Stimulated activated CD8-positive, alpha-beta memory T cell treated with anti-CD3 and anti-CD28 coated beads, Interleukin-7, amount 100 ng/mL, for 1 hour (primary cell): ENCODE measurements at places on chromosomes 16 and 17.

GRCh38 chr16:83629836-83630235 is 177.9 kb upstream of the HSBP1 start:
- DNase-seq = no peak

- no peak for DNase-seq
Observed at GRCh38 chr17:55186937-55187770, 77.6 kb upstream of the HLF start.

DNA sequence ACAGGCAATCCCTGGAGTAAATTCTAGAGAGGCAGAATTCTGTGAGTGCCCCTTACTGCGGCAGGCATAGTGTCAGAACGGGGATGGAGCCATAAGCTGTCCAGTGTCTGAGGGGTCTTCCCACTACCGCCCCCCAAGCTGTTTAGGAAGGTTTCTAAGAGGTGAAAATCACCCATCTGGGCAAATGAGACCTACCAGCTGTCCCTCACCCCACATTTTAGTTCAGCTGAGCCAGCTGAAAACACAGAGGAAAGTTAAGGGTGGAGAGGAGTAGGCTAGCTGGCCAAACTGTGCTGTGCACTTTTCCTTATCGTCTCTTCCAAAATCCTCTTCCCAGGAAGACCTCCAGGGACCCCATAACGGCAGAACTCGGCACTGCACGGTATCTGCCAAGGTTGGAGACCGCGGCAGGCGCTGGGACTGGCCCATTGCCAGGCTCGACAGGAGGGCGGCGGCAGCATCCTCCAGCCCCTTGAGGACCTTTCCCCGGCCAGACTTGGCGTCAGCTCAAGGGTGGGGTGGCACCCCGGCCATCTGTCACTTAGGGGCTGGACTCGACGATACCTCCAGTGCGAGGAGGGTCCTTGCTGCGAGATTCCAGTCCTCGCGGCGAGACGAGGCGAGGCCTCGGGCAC is 955 bp downstream of the ACLY start:
- peak; percentile 15 for DNase-seq

- DNase-seq = no peak
Observed at GRCh38 chr17:47888293-47888692, 7.7 kb upstream of the SP2 start.

DNA sequence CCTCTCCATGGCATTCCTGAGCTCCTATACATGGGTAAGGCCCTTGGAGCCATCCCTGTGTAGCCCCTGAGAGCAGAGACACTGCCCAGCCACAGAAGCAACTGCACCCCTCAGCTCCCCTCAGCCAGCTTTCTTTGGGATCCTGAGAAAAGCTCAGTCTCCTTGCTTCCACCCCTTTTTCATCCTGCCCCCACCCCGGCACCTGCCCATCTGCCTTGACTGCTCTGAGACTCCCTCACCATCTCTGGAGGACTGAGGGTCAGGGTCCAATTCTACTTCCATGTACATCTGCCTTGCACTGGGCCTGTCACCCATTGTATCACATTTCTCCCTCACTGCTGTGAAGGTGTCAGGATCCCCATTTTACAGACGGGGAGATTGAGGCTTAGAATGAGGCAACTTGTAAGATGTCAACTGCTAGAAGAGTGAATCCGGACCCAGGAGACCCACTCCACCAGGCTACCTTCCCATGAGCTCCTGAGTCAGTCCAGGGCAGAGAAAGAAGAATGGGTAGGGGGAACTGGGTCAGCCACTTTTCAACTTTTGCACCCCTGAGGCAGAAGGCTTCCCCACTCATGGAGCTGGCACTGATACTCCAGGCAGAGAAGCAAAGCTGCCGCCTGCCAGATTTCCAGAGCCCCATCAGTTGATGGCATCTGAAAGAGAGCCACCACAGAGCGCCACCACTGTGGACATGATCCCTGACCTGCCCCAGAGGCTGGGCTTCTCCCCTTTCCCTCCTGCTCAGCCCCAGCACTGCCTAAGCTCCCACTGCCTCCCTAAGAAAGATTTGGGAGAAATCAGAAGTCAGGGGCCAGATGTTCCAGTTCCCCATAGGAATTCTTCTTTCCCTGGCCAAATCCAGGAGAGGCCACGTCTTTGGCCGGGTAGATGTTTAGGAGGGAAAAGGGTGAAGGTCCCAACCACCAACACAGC is 135.4 kb downstream of the TMEM132E start:
- DNase-seq = no peak

DNA sequence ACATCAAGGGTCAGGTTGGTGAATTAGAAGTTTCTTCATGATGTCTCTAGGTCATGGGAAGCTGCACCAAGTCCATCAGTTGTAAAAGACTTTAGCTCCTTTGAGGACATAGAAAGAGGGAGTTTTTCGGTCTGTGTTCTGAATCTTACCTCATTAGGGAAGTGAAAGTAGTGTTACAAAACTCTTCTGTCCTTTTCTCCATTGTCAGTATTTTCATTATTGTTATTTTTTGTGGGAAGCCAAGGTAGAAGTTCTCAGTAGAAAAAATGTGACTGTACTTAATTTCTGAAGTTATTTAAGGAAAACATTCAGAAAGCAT is 24.2 kb downstream of the MAP3K3 start:
- no peak for DNase-seq

GRCh38 chr16:25009822-25010221 is 5.3 kb downstream of the ARHGAP17 start:
- no peak for DNase-seq

GRCh38 chr16:19785512-19786130 is 67.5 kb downstream of the IQCK start:
- no peak for DNase-seq

GRCh38 chr17:66441101-66441661 is 138.8 kb downstream of the PRKCA start:
- DNase-seq = no peak

GRCh38 chr16:50532576-50532975 is 15.6 kb upstream of the NKD1 start:
- DNase-seq = no peak

DNA sequence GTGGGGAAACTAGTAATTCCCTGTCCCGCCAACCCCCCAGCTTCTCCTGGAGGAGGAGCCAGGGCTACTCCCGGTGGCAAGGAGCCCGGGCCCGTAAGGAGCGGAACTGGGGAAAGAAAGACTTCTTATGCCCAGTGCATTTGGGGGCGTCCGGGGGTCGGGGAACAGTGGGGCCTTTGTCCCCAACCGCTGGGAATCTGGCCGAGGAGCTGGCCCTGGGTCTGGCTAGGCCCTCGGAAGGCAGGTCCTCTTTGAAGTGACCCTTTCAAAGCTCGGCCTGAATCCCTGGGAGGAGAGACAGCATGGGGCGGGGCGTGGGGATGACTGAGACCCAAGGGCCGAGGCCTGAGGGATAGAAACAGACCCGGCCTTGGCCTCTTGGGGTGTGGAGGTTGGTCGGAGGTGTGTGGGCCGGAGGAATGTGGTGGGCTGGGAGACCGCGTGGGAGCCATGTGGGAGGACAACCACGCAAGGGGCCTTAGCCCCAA is 6.0 kb downstream of the ARHGAP23 start:
- DNase-seq = no peak

- DNase-seq = no peak
Observed at GRCh38 chr16:31356566-31357323, 1.8 kb downstream of the ITGAX start.

GRCh38 chr17:4845118-4845517 is 12.0 kb downstream of the MINK1 start:
- DNase-seq = no peak

GRCh38 chr16:35221482-35222185 is 1762.2 kb downstream of the TP53TG3F start:
- no peak for DNase-seq

- DNase-seq = peak; percentile 24
Observed at GRCh38 chr16:89031715-89032659, 55.0 kb upstream of the CBFA2T3 start.

DNA sequence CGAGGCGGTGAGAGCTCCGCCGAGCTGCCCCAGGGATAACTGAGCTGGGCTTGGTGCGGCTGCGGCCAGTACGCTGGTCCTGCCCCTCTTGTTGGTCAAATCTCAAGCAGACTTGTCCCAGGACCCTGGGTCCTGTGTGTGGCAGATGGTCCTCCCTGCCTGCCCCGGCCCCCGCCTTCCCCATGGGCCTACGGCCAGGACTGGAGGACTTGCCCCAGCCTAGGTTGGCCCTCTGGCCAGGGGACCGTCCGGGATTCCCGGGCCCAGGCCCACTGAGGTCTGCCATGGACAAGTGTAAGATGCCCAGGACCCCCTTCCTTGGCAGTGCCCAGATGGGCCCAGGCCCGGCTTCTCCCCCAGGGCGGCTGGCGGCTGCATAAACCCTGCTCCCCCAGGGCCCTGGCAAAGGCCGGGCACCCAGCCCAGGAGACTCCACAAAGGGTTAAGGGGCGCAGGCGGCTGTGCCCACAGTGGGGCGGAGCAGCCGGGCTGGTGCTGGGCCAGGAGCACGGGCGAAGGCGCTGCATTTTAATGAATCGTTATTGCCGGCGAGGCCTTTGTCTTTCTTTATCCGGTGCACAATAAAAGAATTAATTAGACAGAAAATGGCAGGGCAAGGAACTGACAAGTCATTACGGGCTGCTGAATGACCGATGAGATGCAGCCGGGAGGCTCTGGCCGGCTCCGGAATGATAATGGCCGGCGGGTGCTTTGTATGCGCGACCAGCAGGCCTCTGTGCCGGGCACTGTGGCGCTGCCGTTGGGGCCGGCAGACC is 9.1 kb downstream of the SOX8 start:
- no peak for DNase-seq

DNA sequence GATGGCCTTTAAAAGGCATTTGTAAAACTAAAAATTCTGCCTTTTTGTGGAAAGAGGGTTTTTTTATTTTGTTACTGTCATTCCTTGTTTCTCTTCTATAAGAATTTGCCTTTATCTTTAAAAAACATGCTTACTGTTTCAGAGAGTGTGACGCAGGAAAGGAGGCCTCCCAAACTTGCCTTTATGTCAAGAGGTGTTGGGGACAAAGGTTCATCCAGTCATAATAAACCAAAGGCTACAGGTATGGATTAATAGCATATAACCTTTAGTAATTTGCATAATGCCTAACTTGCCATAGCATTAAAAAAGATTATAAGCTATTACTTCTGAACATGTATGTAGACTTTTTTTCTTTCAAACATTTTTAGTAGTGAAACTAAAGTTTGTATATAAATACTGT is 34.2 kb downstream of the CYLD start:
- DNase-seq = no peak

DNA sequence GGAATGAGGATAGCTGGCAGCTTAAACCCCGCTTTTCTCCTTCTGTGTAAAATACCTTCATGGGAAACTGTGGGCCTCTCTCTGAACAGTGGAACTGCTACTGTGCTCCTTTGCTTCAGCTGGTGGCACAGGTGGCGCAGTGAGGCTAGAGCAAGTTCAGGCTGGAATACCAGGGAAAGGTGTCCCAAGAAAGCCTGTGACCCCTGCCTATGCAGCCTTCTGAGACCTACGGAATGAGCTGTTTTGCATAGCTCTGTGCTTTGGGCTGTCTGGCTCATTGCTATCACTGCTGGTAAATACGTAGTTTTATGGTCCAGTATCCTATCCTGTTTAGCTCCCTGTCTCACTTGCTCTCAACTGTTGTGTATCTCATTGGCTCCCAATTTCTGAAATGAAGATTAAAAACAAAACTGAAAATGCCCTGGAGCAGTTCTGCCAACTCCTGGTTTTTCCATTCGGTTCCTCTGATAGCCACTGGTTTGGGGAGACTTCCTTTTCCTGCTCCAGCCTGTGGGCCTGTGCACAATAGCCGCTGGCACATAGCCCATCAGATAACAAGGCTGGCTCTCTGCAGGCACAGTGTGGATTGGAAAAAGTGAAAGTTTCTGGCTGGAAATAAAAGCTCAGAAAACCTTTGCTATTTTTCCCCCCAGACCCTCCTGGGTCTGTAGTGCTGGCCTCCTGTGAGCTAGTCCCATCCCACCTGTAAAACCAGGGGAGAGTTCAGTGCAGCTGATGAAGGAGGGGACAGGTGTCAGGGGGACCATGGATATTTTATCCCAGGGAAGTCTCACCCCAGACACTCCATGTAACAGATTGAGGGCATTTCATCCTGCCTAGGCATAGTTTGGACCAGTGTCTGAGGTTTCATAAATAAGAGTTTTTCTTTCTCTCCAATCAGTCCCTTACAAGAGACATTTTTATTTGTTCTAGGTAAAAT is 24.0 kb downstream of the LIMD2 start:
- DNase-seq = no peak

DNA sequence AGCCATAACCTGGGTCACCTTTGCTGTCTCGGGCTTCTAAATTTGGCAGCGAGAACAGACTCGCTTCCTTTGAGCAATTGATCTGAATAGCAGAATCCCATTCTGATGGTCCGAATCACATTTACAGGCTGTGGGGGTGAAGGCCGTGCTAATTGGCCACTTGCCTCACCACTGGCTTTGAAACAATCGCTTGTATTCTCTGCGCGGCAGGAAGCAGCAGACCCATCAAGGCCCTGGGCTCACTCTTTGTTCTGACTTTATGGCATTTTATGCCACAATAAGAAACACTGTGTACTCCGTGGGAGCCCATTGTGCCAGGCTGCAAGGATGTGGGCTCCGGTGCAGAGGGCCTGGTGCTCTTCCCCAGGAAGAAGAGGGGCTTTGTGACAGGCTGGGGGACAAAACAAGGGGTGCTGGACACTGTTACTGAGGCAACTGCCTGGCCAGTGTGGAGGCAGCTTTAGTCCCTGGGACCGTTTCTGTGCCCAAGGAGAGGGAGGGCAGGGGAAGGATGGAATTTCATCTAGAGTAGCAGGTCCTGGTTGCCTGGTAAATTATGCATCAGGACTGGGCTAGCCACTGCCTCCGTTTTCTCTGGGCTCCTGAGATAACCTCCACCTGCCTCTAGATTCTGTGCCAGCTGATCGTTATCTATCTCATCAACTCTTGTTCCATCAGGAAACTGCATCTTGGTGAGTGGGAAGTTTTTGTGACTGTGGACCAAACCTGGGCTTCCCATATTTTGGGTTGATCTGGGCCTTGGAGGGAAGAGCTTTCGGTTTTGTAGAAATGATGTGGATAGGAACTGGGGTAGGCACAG is 78.5 kb downstream of the MRC2 start:
- DNase-seq = no peak

- no peak for DNase-seq
Observed at GRCh38 chr16:69094501-69094900, 11.0 kb upstream of the HAS3 start.

DNA sequence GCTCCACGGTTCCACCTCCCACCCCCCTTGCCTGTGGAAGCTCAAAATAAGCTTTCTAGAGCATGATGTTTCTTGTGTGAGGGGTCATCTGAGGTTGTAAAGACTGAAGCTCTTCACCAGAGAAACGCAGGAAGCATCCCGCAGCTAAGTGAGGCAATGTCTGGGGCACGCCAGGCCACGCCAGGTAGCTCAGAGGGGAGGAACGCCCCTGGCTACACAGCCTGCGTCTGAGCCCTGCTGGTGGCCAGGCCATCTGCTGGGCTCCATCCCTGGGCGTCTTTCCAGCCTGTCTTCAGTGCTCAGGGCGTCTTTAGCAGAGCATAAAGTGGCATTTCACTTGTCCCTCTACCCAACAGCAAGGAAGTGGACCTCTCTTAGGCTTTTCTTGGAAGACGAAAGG is 15.2 kb downstream of the SOCS3 start:
- DNase-seq = no peak
